ENCODE measurements at places on chromosomes 11 and 22.
A peak's percentile ranks its signal among the peaks of the same experiment; 100 is the strongest.

GRCh38 chr22:42945027-42945426, 69.9 kb downstream of the PACSIN2 start:
- no peak for DNase-seq

DNA sequence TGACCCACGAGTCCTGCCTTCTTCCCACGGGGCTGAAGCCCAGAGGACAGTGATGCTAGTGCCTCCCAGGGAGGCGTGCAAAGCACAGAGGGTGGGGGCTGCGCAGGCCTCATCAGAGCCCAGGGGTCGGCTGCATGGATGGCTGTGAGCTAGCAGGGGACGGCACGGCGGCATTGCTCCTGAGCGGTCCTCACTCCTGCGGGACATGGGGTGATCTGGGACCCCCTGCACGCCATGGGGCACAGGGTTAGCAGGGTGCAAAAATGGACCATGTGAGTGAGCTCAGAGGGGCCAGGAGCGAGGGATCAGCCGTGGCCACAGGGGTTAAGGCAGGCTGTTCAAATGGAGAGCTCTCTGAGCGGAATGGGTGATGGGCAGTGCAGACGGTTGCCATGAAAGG, 138.3 kb downstream of the SNX19 start:
- DNase-seq: no peak

DNA sequence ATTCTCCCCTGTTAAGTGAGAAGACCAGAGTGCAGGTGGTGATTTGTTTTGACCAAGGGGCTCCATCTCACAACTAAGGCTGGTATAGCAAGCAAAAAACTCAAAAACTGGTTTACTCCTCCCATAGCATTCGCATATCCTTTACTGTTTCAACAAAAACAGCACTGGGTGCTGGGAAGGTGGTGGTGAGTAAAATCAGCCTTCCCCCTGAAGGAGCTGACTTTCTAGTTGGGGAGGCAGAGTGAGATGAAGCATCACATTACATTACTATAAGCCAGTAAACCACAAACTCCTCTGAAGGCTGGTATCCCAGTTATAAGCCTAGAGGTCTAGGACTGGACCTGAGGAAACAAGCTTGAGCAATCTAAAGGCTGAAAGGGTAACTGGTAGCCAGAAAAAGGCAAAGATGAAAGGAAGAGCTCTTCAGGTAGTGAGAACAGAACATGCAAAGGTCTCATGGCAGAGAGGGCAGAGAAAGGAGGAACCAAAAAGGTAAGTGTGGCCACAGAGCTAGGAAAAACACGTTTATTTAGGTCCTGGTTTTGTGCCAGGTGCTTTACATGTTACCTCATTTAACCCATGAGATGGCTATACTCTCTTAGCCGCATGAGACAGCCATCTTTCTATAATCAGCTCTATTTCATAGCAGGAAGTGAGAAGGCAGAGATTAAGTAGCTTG, 22.3 kb downstream of the TMEM123 start:
- DNase-seq: no peak

GRCh38 chr11:111417766-111418435, 38.8 kb upstream of the POU2AF1 start:
- no peak for DNase-seq

DNA sequence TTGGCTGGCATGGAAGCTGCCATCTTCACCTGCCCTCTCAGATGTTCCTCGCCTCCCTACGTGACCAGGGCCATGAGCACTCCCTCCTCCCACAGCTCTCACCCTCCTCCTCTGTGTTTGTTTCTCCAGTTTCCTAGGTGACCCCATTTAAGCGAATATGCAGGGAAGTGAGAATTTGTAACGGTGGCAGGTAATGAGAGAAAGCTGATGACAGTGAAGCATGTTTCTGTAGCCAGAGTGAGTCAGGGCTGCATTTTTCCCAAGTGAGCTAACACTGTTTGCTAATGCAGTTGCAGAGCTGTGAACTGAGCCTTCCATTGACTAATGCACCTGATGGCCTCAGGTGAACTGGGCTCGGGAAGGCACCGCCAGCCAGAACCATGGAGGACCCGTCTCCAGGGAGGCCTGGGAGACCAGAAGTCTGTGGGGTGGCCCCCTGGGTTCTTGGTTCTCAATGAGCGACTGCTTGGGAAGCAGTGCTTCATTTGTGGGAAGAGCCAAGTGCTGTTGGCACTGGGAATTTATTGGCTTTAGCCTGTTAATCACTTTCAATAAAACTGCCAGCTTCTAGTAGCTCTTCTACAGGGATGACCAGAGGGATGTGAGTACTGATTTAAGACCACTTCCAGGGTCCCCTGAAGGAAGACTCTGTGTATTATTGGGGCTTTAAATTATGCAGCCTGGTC, 64.5 kb downstream of the BARX2 start:
- DNase-seq: peak; percentile 12

DNA sequence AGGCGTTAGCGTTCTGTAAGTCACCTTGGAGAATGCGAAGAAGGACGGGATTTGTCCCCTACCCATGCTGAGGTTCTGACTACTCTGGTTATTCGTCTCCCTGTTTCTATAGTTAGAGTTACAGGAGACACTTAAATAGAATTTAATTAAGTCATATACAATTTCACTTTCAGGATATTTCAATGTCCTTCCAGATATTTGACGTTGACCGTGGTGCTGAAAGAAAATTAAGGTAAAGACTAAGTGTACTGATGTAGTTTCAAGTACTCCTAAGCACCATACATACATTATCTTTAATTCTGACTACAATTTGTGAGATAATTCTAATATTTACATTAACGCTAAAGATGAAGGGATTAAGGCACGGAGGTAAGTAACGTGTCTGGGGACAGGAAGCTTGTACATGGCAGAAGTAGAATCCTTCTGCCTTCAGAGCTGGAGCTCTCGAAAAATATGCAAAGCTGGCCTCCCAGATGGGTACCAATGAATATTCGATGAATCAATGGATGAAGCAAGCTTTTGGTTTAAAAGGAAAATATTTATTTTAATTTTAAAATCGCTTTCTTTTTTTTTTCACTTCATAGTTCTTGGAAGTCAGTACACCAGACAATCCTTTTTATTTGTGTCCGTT, 539 bp upstream of the SLC36A4 start:
- peak; percentile 58 for DNase-seq

GRCh38 chr11:74022546-74022945, 13.7 kb upstream of the UCP3 start:
- DNase-seq: no peak

DNA sequence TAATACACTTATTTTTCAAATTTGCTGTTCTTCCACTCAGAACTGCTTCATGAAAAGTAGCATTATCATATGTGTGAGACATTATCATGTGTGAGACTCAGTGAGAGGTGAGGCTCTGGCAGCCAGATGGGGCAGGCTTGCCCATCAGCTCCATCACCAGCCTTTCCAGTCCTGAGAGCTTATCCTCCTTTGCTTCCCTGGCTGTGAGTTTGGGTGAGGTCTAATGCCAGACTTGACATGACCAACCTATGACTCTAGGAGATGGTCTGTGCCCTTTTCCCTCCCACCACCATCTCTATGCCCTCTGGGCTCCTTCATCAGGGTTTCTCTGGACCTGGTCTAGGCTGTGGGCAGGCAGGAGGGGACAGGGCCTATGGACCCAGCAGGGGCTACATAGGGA, 145.0 kb downstream of the KIRREL3 start:
- no peak for DNase-seq

DNA sequence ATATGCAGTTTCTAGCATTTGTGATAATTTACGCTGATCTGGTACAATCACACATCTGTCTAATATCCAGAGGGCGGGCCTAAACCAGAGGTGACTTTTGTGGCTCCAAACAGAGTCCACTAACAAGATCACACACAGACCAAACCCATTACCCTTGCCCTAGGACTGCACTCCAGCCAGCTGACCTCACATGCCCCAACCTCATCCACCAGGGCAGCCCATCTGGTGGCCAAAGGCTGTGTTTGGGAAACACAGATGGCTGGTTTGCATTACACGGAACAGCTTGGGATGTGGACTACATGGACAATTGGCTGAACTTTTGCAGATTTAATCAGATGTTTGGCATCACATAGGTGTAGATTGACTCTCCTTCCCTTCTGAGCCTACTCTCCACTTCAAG, 228.2 kb downstream of the GRIK4 start:
- no peak for DNase-seq

- peak; percentile 29 for DNase-seq
These were observed 1.3 kb downstream of the RNF169 start for GRCh38 chr11:74749965-74750296.

- peak; percentile 16 for DNase-seq
These were observed 382.2 kb upstream of the ANO5 start for GRCh38 chr11:21810650-21811049.

DNA sequence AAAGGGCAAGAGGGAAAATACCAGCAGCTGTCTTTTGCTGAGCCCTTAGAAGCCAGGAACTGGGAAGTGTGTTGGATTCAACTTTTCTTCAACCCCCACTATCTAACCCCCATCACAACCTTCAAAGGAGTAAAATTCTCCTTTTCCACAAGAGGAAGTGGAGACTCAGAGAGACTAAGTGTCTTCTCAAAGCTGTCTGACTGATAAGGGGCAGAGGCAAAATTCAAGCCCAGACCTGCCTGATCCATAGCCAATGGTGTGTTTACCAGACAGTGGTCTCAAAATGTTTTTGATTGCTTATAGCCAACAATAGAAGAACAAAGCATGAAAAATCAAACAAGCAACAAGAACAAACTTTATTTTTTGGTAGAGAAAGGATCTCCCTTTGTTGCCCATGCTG, 707.0 kb downstream of the NTM start:
- DNase-seq: no peak

GRCh38 chr11:2190657-2191471, 19.2 kb upstream of the TH start:
- DNase-seq: no peak

- DNase-seq: no peak
These were observed 36.7 kb upstream of the CD44 start for GRCh38 chr11:35102267-35102666.

GRCh38 chr11:65718964-65719492, 1.6 kb downstream of the RNASEH2C start:
- DNase-seq: peak; percentile 66

DNA sequence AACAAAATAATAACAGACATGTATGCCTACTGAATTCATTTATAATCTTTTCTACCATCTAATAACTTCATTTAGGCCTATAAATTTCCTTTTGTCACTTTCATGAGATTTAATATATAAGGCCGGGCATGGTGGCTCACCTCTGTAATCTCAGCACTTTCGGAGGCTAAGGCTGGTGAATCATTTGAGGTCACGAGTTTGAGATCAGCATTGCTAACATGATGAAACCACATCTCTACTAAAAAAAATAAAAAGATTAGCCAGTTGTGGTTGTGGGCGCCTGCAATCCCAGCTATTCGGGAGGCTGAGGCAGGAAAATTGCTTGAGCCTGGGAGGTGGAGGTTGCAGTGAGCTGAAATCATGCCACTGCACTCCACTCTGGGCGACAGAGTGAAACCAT, 14.2 kb upstream of the NTM start:
- peak; percentile 25 for DNase-seq

GRCh38 chr11:93591247-93591898, 48.2 kb upstream of the SMCO4 start:
- no peak for DNase-seq

DNA sequence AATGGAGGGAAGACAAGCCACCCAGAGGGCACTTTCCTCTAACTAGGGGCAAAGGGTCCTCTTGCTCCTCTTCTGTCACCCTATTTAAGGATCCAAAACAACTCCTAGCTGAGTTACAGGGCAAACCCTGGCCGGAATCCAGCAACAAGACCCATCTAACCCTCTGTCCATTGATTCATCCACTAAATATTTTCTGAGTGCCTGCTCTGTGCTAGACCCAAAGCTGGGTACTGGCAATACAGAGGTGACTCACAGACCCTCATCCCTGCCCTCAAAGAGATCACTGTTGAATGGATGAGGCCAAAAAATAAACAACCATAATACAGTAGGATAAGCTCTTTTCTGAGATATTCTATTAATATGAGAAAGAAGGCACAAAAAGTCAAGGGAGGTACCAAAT, 4.3 kb upstream of the GALNT18 start:
- DNase-seq: no peak

DNA sequence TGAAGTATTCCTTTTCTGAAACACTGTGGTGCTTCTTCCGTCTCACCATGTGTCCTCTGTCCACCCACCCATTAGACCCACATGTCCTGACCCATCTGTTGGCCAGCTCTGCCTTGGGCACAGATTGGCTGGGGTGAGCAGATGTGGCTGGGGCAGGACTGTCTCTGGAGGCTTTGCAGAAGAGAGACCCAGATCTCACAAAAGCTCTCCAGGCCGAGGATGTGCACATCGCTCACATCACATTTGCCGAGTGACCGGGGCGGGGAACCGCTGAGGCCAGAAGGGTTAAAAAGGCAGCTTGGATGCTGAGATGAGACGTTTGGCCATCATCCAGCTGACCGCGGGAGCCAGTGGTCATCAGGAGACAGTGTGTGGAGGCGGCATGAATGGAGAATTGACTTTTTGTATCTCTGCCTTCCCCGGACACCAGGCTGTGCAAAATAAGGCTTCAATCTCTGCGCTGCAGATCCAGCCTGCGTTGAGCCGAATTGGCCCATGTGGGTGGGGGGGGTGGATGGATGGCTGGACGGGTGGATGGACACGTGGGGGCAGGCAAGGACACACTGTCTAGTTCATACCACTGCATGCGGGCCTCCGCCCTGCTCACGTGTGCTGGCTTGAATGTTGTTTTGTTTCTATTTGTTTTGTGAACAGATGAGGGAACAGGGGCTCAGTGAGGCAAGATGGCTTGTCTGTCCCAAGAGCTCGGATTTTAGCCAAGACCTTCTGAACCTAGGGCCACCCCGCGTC, 6.1 kb downstream of the IFITM10 start:
- no peak for DNase-seq

DNA sequence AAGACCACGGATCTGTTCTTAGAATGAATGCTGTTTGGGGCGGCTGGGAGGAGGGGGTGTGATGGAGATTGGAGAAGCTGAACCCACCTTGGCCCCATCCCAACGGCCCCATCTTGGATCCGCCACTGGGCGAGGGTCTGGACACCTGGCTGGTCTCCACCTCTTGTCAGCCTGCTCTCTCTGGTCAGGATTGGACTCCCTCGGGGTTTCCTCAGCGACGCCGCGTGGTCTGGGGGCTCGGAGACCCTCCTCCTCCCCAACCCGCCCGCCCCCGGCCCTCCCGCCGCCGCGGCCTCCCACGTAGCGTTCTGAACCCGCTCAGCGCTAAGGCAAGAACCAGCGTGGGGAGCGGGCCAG, 4.3 kb upstream of the FLI1 start:
- no peak for DNase-seq

DNA sequence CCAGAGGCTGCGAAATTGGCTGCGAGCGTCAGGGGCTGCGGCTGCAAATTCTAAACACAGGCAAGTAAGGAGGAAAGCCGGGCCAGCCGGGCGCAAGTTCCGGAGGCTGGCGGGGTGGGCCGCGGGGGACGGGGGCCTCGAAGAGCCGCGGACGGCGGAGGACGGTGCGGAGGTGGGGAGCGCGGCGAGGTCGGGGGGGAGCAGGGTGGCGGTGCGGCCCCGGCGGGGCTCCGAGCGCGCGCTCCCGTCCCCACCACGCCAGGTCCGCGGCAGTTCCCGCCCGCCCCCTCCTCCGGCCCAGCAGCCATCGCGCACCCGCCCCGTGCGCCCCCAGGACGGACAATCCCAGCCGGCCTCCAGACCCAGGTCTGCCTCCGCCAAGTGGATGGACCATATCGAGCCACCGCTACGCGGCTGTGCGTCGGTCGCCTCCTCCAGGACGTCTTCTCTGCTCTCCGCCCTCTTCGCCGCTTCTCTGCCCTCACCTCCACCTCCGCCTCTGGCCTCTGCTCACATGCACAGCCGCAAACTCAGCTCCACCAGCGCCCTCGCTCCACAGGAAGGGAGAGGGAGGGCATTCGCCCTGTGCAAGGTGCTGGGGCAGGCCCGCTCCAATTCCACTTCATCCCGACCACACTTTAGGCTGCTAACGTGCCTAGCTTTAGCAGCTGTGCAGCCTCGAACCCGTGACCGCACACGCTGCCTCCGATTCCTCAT, 7.2 kb downstream of the ELFN2 start:
- no peak for DNase-seq

All from RKO (cell line).